ENCODE measurements at places on chromosomes 5 and 9. TPM values are rescaled to one million over a fixed set of nuclear protein-coding genes. Genes with fewer than 3 reads are reported as not detected.

The SLC36A2 gene
- total RNA-seq: not detected

The KLHL9 gene
- total RNA-seq: 16.4 TPM

The RXRA gene
- total RNA-seq: 43.9 TPM

DNA sequence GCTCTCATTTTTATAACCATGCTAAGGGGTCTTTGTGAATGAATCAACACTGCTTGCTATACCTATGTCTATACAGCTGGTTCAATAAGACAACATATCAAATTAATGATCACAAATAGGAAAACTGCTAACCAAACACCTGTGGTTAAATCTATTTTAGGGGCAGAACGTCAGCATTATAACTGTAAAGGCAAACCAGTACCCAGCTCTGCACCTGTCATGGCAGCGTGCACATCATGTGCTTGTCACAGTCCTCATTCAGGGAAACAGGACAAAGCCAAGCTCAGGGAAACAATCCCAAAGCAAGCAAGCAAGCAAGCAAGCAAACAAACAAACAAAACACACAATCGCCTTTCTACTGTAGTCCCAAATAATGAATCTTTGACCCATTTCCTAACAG, 277.7 kb upstream of the DAP start:
- DNase-seq: no peak

GRCh38 chr9:26753971-26754370, 138.6 kb downstream of the CAAP1 start:
- no peak for DNase-seq

DNA sequence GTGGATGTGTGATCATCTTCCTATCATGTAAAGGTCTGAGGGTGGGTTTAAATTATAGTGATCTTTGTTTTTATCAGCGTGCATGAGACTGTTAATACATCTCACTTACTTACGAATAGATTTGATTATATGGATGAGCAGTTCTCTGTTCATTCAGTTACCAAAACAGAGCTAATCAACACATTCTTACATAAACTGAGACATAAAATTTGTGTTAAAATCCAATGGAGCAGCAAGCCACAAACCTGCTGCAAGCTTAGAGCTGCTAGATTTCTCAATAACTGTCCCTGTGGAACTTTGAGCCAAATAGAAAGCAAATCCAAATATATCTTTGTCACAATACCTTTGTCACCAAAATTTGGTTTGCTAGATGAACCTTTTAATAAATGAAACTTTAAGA, 50.1 kb downstream of the NUDT12 start:
- DNase-seq: no peak

DNA sequence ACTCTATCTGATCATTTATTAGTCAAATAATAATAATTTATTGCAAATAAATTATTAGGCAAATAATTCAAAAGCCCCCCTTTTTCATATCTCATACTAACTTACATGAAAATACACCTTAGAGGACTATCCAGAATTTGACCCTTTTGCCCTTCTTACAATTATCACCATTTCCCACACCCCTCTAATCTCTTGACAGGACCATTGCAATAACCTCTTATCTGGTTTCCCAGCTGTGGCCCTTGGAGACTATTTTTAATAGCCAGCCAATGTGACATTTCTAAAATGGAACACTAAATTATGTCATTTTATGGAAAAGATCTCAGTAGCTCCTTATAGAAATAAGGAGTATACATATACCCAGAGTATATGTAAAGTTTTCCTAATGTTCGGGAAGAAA, 588.4 kb upstream of the COX7C start:
- no peak for DNase-seq

DNA sequence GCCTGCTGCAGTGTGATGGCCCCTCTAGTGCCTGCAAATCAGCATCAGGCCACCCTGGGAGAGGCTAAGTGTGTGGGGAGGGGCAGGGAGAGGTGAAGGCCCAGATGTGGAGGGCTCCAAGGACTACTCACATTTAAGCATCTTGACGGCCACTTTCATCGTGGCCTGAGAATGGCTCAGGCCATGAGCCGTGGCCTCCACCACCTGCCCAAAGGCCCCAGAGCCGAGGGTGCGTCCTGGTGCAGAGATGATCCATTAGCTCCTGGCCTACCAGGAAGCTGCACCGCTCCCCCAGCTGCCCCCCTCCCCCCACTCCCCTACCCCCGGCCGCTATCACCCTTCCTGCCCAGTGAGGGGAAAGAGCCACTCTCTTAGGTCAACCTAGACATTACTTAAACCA, 31.0 kb downstream of the PDGFRB start:
- no peak for DNase-seq
